Astrocyte (in vitro differentiated cells and primary cell): ENCODE measurements at places on chromosomes 3 and 15. TPM values are rescaled to one million over a fixed set of nuclear protein-coding genes. Genes with fewer than 3 reads are reported as not detected.

Gene GOLGA8R
- total RNA-seq = 1.6 and 2.8 TPM in 2 replicates

Gene GOLGA6L4
- total RNA-seq = 3.3 and 4.6 TPM in 2 replicates

Gene ATP13A5
- total RNA-seq = not detected in 2 replicates

Gene SPESP1
- total RNA-seq = not detected in 2 replicates

Gene HTR3E
- not detected in 2 replicates for total RNA-seq

Gene THBS1
- 720 and 820 TPM in 2 replicates for total RNA-seq

Gene TMEM207
- not detected in 2 replicates for total RNA-seq

Gene CCNDBP1
- total RNA-seq = 35.7 and 37.0 TPM in 2 replicates

Gene ACAD9
- 32.4 and 33.3 TPM in 2 replicates for total RNA-seq

Gene GNB4
- total RNA-seq = 83.7 and 85.7 TPM in 2 replicates

Gene CNTN6
- total RNA-seq = 0.22 TPM in 1 of 2 replicates, not detected in the other

Gene FHIT
- total RNA-seq = 6.7 and 7.4 TPM in 2 replicates

Gene RLBP1
- total RNA-seq = not detected in 2 replicates

Gene COL6A5
- 0.02 and 0.05 TPM in 2 replicates for total RNA-seq

Gene B3GNT5
- 15.1 and 15.8 TPM in 2 replicates for total RNA-seq

Gene SLC9C1
- not detected in 2 replicates for total RNA-seq

Gene C3orf80
- total RNA-seq = 6.5 and 13.7 TPM in 2 replicates

Gene ST3GAL6
- total RNA-seq = 4.4 and 4.8 TPM in 2 replicates

Gene MESP2
- not detected in 2 replicates for total RNA-seq

Gene PRICKLE2
- 84.4 and 101 TPM in 2 replicates for total RNA-seq

Gene MAP1A
- 138 and 142 TPM in 2 replicates for total RNA-seq

Gene XCR1
- total RNA-seq = not detected in 2 replicates

Gene SHC4
- 2.7 and 3.7 TPM in 2 replicates for total RNA-seq

Gene GPR15
- total RNA-seq = not detected in 2 replicates

Gene IL5RA
- total RNA-seq = not detected in 2 replicates

Gene EBLN2
- 3.1 TPM in 2 replicates for total RNA-seq

Gene PARP3
- 4.6 and 4.8 TPM in 2 replicates for total RNA-seq

Gene C3orf20
- total RNA-seq = 0.16 TPM in 1 of 2 replicates, not detected in the other

Gene LSAMP
- total RNA-seq = 16.0 and 16.4 TPM in 2 replicates

Gene WDR93
- total RNA-seq = not detected in 2 replicates

Gene LNP1
- 2.5 and 2.6 TPM in 2 replicates for total RNA-seq

Gene CTXN2
- not detected in 2 replicates for total RNA-seq

Gene SH2D7
- not detected in 2 replicates for total RNA-seq

Gene FANCD2OS
- total RNA-seq = not detected in 2 replicates

Gene AEN
- 75.9 and 90.6 TPM in 2 replicates for total RNA-seq
